WTC11 (cell line): ENCODE measurements at places on chromosomes 6 and 20. TPM values are rescaled to one million over a fixed set of nuclear protein-coding genes. Genes with fewer than 3 reads are reported as not detected.

DNA sequence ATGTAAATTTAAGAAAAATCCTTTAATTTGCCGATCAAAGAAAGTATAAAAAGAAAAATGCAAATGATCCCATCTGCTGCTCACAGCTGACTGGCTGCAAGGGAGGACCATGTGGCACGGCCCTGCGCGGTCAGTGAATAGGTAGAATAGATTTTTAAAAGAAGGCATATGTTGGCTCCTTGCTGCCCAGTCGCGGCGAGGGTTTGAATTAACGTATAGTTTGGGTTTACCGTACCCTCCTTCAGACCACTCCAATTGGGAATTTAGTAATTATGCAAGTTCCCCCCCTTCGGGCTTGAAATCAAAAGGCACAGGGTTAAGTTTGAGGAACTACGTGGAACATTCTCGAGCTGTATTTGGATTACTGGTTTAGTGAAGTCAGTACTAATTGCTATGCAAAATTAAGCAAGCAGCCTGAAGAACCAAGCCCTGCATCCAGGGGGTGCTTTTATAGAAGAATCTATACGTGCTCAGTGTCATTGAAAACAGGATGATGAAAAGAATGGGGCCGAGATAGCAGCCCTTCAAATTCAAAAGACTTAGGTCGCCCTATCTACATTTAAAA is 1.1 kb upstream of the BEND3 start:
- peak; percentile 52 for DNase-seq

GRCh38 chr6:114100215-114100994 is 129.5 kb upstream of the HDAC2 start:
- no peak for DNase-seq

The PPP1R16B gene
- 8.1 to 12.0 TPM (median 8.2 TPM) in 3 replicates for total RNA-seq

GRCh38 chr6:99660206-99660605 is 53.6 kb downstream of the PRDM13 start:
- no peak for DNase-seq

- no peak for DNase-seq
Measured at GRCh38 chr6:120938876-120939472, 395.3 kb downstream of the TBC1D32 start.
